Amygdala (tissue), 56 donors: ENCODE measurements at places on chromosomes 3 and 15.

DNA sequence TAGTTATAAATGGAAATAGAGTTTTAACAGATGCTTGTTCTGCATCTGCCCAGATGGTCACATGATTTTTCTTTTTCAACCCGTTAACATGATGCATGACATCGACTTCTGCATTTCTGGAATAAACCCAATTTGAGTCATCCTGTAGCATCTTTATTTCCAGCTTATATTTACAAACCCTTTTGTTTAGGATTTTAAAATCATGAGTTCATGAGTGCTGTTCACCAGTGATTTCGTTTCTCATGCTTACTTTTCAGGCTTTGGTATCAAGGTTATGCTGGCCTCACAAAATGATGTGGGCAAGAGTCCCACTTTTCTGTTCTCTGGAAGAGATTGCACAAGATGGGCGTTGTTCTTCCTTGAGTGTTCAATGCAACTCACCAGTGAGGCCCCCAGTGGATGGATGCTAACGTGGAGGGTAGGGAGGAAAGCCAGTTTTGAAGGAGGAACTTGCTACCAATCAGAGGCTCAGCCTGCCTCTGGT lies 5.2 kb downstream of the HRH1 start:
- DNase-seq = no peak

GRCh38 chr3:79253704-79254103 lies 514.1 kb downstream of the ROBO1 start:
- DNase-seq = no peak

DNA sequence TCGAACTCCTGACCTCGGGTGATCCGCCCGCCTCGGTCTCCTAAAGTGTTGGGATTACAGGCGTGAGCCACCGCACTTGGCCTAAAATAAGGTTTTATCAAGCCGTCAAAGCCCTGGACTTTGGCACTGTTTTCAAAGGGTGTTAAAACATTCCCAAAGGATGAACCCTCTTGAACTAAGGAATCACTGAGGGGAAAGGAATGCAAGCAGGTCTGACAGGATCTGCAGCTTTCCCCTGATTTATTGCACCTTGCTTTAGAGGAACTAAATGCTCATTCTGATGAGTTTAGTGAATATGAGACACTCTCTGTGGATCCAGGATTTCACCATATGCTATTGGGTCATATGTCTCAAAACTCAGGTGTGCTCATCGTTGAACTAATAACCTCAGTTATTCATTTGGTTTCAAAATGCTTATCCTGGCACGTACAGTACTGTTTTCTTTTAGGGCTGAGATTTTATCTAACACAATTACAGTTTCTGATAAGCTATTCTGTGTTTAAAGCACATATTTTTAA lies 63.0 kb upstream of the TSC22D2 start:
- DNase-seq = no peak

- no peak for DNase-seq
Measured at GRCh38 chr3:56914646-56915045, 112.9 kb upstream of the ARHGEF3 start.
